ENCODE measurements at places on chromosomes 1 and 21.

GRCh38 chr1:53968125-53968513, 22.0 kb downstream of the LRRC42 start:
- no peak for DNase-seq

GRCh38 chr1:57550092-57550491, 126.2 kb upstream of the DAB1 start:
- DNase-seq = no peak

- no peak for DNase-seq
These were observed 65.2 kb downstream of the SIK1 start for GRCh38 chr21:43361493-43362296.

GRCh38 chr21:17859661-17860060, 40.5 kb upstream of the C21orf91 start:
- DNase-seq = no peak

DNA sequence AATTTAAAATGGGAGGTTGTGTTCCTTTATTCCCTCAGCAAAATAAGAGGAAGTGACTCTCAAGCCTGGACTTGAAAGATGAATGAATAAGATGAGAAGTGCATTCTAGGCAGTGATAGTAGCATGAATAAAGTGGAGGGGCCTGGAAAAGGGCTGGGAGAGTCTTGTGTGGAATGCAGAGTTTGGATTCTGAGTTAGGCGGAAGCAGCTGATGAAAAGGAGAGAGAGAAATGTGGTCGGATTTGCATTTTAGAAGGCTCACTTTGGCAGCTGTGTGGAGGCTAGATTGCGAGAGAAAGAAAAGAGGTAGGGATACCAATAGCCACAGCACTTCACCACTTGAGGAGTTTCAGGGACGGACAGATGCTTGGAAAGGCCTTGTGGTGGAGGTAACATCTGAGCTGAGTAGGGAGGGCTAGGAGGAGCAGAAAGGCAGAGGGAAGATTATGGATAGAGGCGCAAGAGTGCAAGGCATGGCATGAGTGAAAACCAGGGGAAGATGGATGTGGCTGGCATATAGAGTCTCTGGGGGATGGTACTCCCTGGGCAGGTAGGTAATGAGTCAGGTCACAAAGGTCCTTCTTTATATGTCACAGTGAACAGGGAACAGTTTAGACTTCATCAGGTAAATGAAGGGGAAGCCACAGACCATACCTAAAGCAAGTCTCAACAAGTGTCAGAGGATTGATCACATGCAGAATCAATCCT, 59.6 kb downstream of the ST3GAL3 start:
- no peak for DNase-seq

DNA sequence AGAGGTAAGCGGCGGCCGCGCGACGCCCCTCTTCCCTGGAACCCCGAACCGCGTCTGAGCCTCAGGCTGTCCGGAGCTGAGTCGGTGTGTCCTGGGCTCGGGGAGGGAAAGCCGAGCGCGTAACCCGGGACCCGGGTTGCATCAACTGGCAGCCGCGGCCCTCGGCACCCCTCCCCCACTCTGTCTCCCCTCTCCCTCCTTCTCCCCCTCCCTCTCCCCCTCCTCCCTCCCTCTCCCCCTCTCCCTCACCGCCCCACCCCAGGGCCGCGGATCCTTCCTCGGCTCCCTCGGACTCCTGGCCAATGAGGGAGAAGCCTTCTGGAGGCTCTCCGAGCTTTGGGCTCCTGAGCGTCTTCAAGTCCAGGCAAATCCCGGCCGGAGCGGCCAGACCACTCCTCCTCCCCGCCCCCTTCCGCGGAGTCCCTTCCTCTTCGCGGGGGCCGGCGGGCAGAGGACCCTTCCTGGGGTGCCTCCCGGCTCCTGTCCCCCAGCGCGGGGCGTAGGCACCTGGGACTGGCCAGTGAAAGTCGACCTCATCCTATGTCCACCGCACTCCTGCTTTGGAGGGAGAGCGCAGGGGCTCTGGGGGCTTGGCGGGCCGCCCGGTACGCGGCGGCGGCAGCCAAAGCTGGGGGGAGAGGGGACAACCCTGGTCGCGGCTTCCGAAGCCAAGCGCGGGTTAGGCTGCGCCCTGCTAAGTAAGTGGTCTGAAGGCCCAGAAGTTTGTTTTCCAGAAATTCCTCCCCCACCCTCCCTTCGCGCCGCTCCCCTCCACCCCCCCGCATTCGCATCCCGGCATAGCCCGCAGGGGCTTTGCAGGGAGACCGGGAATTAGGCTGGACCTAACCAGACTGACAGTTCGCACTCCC, 850 bp downstream of the SESN2 start:
- DNase-seq = peak; percentile 41

GRCh38 chr1:29395736-29396437, 159.6 kb downstream of the PTPRU start:
- no peak for DNase-seq

GRCh38 chr1:80988926-80989325, 811.8 kb upstream of the ADGRL2 start:
- DNase-seq = no peak

- no peak for DNase-seq
These were observed 20.8 kb downstream of the TSEN15 start for GRCh38 chr1:184072376-184072775.

GRCh38 chr1:30744060-30744756, 13.4 kb downstream of the LAPTM5 start:
- no peak for DNase-seq

- DNase-seq = no peak
These were observed 1.1 kb downstream of the BSDC1 start for GRCh38 chr1:32393136-32393535.

DNA sequence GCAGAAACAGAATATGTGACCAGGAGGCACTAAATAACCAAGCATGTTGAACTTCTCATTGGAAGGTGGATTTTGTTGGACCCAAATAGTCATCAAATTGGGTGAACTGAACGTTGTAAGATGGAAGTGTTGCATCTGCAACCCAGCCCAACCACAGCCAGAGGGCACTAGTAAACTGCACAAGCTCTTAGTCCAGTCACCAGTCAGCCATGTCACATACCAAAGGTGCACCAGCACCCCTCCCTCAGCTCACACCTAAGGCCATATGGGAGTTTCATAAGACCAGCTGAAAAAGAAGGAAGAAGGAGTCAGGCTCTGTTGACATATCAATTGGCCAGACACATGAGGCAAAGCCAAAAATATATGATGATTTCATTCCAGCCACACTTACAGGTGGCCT, 481.7 kb upstream of the NR5A2 start:
- no peak for DNase-seq

DNA sequence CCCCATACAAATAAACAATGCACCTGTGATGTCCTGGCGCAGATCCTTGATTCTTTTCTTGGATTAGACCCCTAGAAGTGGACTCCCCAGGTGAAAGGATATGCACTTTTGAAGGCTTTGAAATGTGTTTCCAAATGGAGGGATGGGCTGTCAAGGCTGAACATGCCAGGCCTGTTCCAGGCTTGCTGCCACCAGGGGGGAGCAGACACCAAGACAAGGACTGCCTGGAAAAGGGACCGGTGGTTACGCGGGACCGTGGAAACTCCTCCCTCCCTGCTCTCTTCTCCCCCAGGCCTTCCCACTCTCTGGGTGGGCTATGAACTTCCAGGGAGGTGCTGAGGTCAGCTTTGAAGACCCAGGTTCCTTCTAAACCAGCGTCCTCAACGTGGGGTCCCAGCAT, 12.7 kb downstream of the C1QB start:
- no peak for DNase-seq

DNA sequence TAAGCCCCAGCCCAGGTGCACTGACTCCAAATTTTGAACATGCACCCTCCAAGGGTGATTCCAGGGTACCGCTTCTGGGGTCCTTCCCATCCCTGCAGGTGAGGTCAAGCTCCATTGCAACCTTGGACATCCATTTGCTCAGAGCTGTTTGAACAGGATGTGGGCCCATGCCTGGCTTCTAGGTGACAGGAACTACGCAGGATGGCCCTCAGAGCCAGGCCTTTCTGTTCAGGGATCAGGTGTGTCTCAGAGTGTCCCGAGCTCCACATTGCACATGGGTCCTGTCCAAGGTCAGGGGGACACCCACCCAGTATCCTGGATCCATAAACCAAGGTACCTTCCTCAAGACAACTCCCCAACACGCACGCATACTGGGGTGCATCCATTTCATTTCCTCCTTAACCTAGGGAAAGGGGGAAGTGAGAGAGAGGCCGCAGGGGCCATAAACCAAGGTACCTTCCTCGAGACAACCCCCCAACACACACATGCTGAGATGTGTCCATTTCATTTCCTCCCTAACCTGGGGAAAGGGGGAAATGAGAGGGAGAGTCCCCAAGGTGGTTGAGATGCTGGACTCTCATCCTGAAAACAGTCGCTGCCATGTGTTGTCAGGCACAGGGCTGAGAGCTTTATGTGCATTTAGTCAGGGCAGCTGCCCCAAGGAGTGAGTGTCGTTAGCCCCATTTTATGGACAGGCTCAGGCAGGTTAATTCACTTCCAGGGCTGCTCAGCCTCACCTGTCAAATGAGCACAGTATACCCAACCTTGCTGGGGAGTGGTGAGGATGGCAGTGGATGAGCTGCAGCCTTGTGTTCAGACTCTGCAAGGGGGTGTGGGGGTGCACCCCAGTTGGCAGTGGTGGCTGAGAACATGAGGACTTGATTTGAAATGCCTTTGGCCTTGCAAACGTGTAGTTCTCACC, 2.1 kb downstream of the SLC66A1 start:
- DNase-seq = no peak

DNA sequence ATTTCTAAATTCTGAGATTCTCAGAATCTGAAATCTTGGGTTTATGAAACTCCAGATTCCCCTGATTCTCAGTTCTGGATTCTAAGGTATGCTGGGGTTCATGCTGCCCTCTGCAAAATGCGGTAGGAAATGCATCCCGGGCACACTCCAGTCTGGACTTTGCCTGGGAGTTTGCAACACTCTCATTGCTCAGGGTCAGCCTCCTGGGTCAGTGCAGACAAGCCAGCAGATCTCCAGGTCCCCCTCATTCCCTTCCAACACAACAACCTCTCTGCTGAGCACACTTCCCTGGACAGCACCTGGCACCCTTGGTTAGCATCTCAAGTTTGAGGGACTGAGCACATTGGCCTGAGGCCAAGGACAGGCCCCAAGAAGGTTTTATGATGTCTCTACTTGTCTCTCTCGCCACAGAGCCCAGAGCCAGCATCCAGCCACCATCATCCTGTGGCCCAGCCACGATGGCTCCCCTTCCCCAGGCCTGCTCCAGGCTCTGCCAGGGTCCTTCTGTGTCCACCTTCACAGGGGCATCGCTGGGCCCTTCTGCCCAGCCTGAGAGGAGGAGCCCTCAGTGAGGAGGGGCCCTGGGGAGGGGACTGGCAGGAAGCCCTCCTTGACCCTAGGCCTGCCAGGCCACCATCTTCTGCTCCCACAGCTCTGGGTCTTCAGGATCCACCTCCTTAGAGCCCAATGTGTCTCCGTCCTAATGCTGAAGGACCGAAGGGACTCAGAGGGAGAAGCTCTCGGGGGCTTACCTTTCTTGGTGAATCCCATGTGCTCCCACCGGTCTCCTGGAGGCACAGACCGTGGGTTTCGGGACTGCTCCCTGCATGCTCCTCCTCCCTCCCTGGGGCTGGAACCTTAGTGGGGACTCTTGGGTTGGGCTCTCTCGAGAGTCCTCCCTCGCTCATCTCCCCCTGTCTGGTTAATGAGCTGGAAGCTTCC, 550.7 kb downstream of the PTPRU start:
- no peak for DNase-seq

GRCh38 chr1:226711976-226712741, 26.9 kb downstream of the ITPKB start:
- DNase-seq = no peak

DNA sequence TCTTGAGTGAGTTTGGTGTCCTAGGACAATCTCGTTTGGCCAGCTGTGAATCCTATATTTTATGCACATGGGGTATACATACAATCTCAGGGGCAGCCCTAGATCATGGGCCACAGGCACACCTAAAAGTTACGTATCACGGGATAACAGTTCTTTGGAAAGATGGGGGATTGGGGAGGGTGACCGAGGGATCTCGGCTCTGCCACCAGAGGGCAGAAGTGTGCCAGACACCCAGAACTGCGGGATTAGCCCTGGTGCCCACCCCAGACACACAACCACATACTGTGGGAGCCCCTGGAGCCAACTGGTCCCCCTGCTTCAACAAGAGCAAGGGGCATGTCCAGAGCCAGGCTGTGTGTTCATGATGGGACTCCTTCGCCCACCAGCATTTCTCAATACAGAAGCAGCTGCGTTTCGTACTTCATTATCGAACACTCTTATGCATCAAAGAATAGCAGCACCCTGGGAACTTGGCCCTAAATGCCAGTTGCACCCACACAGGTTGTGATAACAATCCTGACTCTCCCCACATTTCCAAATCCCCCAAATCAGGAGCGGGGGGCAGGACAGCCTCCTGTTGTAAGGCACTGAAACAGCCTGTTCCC, 37.4 kb downstream of the TMCO4 start:
- DNase-seq = no peak

DNA sequence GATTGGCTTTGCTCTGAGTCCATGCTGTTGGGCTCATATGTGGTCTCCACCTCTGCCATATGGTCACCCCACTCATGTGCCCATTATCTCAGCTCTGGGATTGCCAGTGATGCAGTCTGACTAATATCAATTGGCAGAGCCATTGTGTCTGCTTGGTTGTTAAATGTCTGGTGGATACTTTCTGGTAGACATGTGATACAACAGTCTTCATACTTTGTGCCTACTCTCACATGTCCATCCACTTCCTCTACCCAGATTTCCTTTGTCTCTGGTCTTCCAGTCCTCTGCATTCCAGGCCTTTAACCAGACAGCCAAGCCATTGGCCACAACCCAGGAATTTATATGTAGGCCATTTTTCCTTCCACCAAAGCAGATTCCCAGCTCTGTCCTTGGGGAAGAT, 30.8 kb upstream of the DIPK1A start:
- no peak for DNase-seq

GRCh38 chr1:230694464-230694863, 19.5 kb downstream of the AGT start:
- no peak for DNase-seq

GRCh38 chr1:1357871-1358432, 403 bp downstream of the MXRA8 start:
- no peak for DNase-seq

DNA sequence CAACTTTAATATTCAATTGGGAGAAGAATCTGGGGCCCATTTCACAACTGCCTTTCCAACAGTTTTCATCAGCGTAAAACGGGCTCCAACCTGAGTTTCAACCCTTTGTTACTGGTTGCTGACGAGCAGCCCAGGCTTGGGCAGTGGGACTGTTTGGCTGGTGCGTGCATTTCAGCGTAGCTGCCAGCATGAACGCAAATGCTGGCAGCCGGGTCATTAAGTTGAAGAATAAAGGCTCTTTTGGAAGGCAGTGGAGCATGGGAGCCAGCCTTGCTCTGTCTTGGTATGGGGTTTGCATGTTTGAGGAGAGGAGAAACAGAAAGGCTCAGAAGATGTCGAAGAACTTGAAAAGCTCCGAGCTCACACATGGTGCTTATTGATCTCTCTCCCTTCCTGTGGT, 40.7 kb downstream of the WDR3 start:
- no peak for DNase-seq

GRCh38 chr1:59819566-59820438, 5.1 kb downstream of the HOOK1 start:
- DNase-seq = no peak

All from nucleus accumbens (tissue), 56 donors.